ENCODE measurements at places on chromosomes 11 and 22.

GRCh38 chr22:38305471-38306448 is 11.5 kb downstream of the CSNK1E start:
- DNase-seq = no peak

DNA sequence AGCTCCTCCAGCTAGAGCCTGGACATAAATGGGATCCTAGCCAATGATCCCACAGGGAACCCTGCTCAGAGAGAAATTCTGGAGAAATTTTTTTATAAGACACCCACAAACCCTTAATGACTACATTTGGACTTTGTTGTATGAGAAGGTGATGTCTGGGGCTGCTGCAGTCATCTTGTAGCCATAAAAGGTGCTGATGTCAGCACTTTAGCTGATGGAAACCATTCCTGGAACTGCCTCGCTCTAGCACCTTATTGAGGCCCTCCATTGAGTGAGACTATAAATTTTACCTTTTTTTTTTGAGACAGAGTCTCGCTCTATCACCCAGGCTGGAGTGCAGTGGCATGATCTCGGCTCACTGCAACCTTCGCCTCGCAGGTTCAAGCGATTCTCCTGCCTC is 610.7 kb downstream of the OPCML start:
- DNase-seq = no peak

DNA sequence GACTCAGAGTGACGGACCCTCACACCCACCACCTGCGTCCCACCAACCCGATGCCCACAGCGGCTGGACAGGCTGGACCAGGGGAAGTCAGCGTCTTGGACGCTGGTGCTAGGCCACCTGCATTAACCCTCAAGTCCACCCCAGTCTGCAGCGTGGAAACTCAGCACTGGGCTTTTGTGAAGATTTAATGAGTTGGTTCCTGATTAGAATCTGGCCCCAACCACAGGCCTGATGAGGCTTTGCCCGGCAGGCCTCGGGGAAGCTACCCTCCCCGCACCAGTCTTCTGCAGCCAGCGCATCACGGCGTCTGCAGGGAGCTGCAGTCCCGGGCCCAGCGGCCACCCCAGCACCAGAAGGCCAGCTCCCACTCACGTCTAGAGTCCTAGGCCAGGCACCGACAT is 101.0 kb downstream of the BRD1 start:
- no peak for DNase-seq

DNA sequence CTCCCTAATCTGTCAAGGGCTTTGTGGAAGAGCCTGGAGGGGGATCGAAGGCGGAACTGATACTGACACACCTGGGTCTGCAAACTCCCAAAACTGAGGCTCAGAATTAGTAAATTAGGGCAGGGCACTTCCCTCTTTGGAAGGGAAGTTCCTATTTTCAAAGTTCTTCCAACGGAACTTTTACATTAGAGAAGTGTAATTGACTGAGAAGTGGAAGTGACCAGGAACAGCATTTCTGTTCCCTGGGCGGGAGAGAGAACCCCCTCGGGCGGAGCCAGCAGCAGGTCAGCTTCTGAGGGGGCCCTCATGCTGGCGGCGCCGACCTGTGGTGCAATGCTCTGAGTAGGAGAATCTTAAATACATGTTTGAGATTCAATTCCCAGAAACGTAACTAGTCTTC is 1.1 kb upstream of the CBL start:
- DNase-seq = no peak

- no peak for DNase-seq
These were observed 7.6 kb downstream of the TP53I11 start for GRCh38 chr11:44943118-44943517.

GRCh38 chr11:48036011-48036410 is 55.7 kb downstream of the PTPRJ start:
- DNase-seq = no peak

DNA sequence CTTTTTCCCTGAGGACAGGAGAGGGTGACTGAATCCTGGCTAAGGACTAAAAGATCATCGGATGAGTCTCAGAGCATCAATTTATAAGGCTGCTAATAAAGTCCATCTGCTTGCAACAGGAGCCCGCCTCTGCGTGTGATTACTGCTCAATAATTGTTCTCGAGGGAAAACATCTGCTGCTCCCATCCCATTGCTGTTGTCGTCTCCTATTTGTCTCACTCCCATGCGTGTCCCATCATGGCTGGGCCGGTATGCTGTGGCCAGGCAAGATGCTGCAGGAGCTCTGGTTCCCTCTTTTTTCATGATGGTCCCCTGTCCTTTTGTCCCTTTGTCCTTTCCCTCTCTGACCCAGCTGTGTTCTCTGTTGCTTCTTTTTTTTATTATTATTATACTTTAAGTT is 121.2 kb downstream of the SPATA19 start:
- no peak for DNase-seq
